ENCODE measurements at places on chromosomes 2 and 18.

GRCh38 chr18:58911766-58912165 lies 47.1 kb downstream of the ZNF532 start:
- DNase-seq, result no peak

DNA sequence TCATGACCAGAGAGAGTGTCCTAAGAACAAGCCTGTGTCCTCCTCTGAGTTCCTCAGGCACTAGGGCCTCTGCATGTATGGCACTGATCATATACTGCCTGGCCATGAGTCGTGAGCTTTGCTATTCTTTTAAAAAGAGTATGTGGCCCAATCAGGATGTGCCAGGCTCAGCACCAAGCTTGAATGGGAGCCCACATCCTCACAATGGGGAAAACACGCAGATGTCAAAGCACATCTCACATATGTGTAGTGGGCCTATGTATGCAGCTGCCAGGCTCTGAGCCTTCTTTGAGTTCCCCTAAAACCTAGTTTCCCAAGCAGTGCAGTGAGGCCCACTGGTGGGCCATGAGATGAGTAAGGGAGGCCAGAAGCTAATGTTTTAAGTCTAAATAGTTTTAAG lies 69.9 kb upstream of the SLC1A4 start:
- no peak for DNase-seq

DNA sequence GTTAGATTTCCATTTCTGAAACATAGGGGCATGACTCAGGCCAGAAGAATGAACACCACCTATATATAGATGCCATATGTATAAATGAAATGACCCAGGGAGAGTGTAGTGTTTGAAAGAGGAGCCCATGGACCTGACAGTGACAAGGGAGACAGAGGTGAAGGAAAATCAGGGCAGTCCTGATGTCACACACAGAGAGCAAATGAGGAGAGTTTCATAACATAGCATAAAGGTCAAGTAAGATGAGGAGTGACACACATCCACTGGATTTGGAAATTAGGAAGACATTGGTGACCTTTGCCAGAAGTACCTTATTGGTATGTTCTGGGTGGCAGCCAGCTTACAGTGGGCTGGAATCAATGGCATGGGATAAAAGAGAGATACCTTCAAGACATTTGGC lies 276.7 kb downstream of the ZNF385B start:
- no peak for DNase-seq

DNA sequence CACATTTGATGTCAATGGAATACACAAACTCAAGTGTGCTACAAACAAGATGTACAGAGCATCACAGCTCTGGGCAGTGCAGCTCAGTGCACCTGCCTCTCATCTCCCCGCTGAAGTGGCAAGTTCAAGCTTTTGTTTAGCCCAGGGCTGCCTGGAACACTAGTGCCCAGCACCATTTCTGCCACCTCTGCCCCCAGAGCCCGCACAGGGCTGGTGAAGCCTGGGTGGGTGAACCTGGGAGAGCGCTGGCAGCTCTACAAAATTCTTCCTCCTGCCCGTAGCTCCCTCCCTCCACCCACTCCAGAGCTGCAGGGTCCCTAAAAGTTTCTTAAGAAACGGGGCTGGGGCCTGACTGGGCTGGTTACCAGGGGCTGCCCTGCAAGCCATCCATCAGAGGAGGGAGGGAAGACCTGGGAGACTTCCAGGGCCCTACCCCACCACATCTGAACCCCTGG lies 1.5 kb downstream of the HES6 start:
- DNase-seq, result no peak

- no peak for DNase-seq
Observed at GRCh38 chr2:15711126-15711860, 119.6 kb downstream of the DDX1 start.

- no peak for DNase-seq
Observed at GRCh38 chr18:12990641-12990966, 558 bp upstream of the CEP192 start.

DNA sequence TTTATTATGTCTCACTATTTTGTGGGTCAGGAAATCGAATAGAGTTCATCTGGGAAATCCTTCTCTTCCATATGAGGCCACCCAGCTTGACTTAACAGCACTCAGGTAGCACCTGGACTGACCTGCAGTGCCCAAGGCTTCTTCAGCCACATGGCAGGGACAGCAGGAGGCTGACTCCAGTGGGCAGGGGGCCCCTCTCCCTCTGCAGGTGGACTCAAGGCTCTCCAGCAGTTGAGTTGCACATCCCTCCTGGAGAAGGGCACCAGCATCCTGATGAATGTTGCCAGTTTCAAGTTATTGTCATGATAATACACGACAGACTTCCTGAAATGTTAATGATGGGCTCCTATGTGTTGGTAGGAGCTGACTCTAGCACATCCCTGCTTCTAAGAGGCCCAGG lies 338.1 kb upstream of the RAB6C start:
- no peak for DNase-seq

DNA sequence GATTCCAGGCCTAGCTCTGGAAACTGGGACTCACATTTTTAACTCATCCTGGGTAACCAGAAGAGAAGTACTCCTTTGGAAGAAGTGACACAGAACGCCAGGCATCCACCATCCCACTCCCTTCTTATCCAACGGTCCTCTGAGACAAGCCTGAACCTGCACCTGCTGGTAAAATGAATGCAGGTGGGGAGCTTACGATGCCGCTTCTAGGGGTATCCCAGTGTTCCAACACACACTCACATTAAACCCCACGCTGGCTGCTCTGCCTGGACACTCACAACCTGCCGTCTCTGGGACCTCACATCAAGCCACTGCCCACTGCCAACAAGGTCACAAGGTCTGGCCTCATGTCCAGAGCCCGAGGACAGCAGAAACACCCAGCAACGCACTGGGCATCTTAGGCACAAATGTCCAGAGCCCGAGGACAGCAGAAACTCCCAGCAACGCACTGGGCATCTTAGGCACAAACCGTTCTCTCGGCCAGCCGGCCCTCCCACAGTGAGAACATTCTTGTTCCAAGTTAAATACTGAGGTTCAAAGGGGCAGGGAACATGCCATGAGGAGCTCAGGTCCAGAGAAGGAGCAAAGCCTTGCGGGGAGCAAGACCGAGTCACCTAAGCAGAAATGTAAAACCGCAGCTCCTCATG lies 9.9 kb downstream of the SLC66A2 start:
- no peak for DNase-seq

GRCh38 chr18:36828157-36828629 lies 609 bp downstream of the TPGS2 start:
- no peak for DNase-seq

GRCh38 chr2:183868707-183869106 lies 729.6 kb upstream of the ZNF804A start:
- DNase-seq, result no peak

GRCh38 chr2:62099523-62100175 lies 96.3 kb upstream of the B3GNT2 start:
- no peak for DNase-seq

- DNase-seq, result no peak
Observed at GRCh38 chr2:96520697-96521096, 15.5 kb upstream of the NEURL3 start.

GRCh38 chr2:150732064-150732463 lies 244.6 kb upstream of the RND3 start:
- DNase-seq, result no peak

DNA sequence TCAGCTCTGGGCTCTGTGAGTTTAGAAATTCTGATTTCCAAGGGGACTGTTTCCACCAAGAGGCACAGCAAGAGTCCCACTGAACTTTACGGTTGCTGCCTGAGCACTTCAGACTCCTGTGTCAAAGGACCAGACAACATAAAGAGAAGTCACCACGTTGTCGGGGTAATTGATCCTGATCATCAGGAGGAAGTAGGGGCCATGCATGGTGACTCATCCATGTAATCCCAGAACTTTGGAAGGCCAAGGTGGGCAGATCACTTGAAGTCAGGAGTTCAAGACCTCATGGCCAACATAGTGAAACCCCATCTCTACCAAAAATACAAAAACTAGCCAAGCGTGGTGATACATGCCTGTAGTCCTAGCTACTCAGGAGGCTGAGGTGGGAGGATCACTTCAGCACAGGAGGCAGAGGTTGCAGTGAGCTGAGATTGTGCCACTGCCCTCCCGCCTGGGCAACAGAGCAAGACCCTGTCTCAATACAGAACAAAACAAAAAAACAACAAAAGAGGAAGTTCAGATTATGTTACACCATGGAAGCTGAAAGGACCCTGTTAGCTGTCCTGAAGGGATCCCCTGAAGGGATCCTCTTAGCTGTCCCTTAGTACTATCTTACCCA lies 9.4 kb upstream of the ASXL2 start:
- DNase-seq, result no peak

DNA sequence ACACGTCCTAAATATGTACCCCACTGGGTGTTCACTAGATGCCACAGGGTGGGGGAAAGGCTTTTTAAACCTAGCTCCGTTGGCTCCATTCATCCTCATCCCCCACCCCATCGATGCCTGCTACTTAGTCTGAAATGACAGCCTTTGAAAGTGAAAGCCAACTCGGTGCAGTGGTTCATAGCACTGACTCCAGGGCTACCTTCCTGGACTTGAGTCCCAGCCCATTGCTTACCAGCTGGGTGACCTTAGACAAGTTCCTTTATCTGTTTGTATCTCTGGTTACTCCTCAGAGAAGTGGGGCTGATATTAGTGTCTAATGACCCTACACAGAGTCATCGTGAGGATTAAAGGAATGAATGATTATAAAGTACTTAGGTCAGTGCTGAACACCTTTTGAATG lies 24.4 kb downstream of the EHD3 start:
- DNase-seq, result no peak

- DNase-seq, result no peak
Observed at GRCh38 chr18:7273301-7273921, 42.5 kb downstream of the LRRC30 start.

DNA sequence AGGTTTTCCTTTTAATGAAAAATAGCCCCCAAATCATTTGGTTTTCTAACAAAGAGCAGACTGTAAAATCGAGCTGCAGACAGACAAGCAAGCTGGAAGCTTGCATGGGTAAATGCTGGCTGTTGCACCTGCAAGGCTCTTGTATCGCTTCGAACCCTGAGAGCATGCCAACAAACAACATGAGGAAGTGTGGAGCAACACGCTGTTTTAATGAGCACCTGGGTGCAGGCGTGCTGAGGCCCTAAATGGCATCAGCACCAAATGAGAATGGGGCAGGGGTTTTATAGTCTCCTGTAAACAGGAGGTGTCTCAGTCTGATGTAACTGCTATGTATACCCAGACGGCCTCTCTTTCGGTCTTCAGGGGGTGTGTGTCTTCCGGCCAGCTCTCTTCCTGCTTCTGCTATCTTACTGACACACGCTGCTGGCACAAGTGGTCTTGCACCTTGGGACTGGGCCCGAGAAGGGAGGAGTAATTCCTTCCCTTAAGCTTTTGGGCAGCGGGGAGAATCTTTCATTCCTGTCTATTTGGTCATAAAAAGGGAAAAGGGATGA lies 31.9 kb upstream of the CDH2 start:
- no peak for DNase-seq

DNA sequence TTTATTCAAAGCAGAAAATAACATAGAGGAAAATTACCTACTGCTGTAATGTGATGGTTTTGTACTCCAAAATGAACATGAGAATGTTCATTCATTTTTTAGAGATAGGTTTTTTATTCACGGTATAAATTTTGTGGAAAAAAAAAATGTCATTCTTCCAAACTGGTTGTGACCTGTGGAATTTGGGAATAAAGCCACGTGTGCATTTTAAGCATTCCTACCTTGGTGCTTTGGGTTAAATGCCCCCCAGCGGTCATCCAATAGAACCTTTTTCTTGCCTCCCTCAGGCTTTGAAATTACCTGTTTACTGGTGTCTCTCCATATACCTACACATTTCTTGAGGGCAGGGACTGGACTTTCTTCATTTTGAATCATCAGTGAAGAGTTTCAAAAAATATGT lies 740.7 kb downstream of the DPP10 start:
- DNase-seq, result no peak

- no peak for DNase-seq
Observed at GRCh38 chr2:24163601-24164000, 11.3 kb upstream of the FAM228A start.

- no peak for DNase-seq
Observed at GRCh38 chr2:122034777-122035176, 279.3 kb downstream of the TSN start.

DNA sequence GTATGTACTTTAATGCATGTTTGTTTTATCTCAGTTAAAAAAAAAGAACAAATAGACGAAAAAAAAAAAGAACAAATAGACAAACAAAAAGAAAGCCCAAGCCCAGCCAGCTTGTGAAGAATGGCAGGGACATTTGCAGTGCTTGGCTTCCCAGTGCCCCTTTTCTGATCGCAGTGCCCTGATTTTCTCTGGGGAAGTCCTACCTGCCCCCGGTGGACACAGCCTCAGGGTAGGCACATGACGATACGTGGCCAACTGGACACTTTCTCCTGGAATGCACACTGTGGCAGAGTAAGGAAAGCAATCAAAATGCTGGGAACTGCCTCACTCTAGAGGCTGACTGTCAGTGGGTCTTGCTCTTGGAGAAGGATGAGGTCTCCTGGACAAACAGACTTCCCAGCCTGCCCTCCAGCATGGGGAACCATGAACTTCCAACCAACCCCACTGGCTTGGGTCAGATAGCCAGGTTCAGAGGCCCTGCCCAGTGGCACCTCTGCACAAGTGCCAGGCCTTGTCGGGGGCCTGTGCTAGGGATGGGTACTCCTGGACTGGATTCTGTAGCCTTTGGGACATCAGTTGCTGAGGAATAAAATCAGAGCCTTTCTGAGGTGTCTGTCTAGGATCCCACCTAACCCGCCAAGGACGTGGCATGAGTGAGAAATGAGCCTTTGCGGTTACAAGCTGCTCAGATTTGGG lies 76.7 kb downstream of the INHBB start:
- no peak for DNase-seq

- DNase-seq, result no peak
Observed at GRCh38 chr2:79369127-79369526, 143.7 kb upstream of the CTNNA2 start.

DNA sequence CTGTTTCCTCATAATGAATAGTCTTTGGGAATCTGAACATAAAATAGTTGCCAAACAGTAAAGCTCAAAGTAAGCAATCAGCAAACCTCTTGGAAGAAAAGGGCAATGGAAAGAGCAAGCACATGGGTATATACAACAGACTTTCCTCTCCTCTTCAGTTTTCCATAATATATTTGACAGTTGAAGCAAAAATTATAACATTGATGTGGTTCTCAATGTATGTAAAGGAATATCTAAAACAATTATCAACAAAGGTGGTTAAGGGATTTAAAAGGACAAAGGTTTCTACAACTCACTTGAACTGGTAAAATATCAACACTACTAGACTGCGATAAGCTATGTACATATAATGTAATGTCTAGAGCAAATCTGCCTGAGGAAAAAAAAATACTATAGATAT lies 168.6 kb upstream of the SMAD7 start:
- peak; percentile 68 for DNase-seq

DNA sequence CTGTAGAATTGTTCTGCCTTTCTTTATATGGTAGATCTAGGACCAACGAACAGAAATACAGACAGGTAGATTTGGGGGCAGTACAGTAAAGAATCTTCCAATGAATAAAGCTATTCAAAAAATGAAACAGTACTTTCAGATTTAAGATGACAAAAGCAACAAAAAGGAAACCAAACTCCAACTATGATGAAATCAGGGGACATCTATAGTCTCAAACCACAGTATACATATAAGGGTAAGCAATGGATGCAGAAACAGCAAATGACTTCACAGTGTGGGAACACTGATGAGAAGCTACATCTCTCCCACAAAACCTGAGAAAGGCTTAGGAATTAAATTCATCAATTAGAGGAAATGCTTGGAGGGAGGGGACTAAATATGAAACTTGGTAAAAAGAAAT lies 202.5 kb downstream of the CTNNA2 start:
- no peak for DNase-seq

- no peak for DNase-seq
Observed at GRCh38 chr2:120499784-120500495, 154.0 kb downstream of the INHBB start.

Data from small intestine (tissue), 16 donors.